ENCODE measurements at places on chromosomes 11 and 22.

DNA sequence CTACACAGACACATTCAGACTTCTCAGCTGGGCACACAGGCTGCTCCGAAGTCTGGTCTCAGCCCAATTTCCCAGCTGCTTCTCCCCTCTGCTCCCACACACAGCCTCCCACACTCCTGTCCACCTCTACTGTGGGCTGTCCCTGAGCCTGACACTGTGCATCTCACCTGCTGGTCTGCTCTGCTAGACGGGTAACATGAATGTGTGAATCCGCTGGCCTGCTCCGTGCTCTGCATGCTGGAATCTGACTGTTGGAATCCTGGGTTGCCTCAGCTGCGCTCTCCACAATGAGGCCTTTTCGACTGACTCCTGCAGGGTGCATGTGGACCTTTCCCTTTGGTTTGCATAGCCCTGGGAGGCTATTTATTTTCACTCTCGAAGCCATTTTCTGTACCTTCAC is 489.5 kb upstream of the B3GAT1 start:
- no peak for DNase-seq

GRCh38 chr11:36239636-36240035 is 49.6 kb downstream of the COMMD9 start:
- DNase-seq: no peak

DNA sequence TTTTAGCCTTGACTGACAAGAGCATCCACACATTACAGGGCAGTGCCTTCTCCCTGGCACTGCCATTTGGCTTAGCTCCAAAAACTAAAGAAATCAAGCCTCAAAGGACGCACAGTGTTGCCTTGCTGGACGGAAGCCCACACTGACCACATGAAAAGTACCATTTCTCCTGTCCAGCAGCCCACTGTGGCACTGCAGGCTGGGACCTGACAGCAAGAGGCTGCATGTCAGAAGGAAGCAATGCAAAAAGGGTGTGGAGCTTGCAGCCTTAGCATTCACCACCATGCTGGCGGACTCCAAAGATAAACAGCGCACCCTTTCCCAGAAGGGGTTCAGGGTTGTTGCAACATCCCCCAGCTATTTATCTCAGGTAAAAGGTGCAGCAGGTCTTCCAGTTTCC is 109.3 kb upstream of the BMAL1 start:
- DNase-seq: no peak

DNA sequence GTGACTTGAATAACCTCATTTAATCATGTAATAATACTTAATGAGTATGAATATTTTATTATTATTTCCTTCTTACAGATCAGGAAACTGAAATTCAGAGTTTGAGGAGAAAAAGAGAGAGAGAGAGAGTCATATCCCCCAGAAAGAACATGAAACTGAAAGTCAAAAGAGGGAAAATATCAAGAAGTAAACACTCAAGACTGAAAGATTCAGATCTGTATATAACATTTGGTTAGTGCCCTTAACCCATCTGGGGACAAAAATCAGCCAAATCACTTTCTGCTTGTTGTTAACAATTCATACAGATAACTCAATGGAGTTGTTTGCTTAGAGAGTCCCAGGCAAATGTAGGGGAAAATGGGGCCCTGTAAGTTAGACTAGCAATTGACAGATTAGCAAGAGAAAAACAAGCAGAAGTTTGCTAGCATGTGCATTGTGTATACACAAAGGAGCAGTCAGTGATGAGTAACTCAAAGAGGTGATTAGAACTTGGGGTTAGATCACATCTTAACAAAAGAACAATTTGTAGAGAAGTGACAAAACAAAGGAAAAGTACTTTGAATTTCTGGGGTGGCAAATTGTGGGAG is 25.9 kb upstream of the MMP13 start:
- peak; percentile 10 for DNase-seq

GRCh38 chr22:48347311-48347710 is 1480.4 kb downstream of the BRD1 start:
- no peak for DNase-seq

GRCh38 chr11:45988921-45989320 is 66.5 kb downstream of the LARGE2 start:
- DNase-seq: no peak

DNA sequence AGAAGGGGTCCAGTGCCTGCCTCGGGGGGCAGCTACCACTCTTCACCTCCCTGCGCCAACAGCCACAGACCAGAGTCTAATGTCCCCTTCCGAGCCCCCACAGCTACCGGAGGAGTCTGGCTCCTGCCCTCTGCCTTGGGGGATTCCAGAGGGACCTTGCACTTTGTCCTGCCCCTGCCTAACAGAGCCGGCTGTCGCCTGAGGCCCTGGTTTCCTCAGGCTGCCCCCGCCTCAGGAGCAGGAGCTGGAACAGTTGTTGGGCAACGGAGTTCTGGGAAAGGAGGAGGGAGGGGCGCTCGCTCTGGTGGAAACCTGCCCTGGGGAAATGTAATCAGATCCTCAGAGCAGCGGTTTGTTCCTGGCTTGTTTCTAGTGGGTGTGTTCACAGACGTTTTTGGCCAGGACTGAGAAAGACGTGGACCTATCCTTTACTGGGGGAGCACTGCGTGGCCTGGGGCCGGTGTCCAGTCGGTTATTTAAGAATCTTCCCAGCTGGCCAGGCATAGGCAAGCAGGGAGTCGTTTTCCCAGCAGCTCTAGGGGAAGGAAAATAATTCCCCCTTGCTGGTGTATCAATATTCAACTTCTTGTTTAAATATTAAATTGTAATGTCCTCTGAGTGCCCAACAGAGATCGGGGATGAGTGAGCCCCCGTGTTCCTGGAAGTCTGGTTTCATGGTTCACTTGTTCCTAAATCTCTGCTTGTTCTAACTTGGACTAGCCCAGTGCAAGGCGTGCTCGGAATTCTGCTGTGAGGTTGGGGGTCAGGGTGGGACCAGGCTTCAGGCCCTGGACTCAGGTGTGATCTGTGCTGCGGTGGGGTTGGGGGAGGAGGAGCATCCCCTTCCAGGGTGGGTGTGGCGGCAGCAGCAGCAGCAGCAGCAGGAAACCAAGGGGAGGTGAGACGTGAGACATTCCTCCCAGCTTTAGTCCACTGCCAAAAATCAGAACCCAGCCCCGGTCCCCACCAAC is 32.1 kb downstream of the A4GALT start:
- DNase-seq: no peak

DNA sequence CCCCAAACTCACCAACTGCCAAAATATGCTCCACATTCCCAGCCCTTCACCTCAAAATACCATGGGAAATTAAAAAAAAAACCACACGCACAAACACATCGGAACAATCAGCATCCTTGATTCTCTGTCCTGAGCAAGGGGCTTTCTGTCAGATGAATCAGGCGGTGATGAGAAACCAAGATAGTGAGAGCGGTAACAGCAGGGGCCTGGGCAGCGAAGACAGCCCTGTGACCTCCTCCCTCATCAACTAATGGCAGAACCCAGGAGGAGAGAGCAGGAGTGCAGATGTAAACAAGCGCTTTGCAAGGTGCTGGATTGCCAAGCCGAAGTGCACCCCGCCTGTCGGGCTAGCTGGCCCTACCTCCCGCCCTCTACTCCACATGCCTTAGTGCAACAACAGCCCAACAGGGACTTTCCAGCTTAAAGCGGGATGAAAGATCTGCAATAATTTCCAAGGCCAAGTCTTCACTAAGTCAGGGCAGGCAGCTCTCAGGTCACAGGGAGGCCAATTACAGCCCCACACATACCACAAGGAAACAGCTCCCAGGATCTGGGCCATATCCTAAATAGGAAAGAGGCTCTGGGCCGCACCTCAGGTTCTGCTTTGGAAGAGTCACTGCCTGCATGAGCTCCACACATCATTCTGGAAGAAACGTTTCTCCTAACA is 72.2 kb upstream of the BID start:
- no peak for DNase-seq

- no peak for DNase-seq
Observed at GRCh38 chr22:38177926-38178604, 3.6 kb downstream of the PLA2G6 start.

DNA sequence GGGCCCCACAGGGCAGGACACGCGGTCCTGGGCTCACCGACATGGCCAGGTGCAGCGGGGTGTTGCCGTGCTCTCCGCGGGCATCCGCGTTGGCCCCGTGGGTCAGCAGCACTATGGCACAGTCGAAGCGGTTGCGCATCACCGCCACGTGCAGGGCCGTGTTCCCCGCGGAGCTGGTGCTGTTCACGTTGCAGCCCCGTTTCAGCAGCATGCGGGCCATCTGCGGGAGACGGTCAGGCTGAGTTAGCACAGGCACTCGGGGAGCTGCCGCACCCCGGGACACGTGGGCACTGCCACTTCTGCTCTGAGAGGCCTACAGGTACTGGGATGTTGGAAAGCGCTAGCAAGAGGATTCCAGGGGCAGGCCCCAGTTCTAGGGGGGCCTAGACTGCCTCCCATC is 22.3 kb upstream of the BAIAP2L2 start:
- DNase-seq: no peak

GRCh38 chr11:115944596-115944995 is 440.4 kb upstream of the CADM1 start:
- DNase-seq: no peak

DNA sequence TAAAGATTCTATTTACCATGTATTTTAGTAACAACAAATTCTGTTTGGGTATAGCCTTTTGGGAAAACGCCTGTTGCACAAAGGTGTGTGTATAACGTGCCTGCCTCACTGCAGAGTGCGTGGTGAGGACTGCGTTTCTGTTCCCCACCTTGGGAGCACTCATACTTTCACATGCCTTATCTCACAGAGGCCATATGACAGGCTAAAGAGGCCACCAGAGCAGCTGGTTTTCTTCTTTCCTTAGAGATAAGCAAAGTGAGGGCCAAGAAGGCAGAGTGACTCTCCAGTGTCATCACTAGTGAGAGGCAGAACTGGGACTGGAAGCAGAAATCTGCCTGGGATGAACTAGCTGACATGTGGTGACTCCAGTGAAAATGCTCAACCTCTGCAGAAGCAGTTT is 369.2 kb upstream of the NARS2 start:
- DNase-seq: no peak

DNA sequence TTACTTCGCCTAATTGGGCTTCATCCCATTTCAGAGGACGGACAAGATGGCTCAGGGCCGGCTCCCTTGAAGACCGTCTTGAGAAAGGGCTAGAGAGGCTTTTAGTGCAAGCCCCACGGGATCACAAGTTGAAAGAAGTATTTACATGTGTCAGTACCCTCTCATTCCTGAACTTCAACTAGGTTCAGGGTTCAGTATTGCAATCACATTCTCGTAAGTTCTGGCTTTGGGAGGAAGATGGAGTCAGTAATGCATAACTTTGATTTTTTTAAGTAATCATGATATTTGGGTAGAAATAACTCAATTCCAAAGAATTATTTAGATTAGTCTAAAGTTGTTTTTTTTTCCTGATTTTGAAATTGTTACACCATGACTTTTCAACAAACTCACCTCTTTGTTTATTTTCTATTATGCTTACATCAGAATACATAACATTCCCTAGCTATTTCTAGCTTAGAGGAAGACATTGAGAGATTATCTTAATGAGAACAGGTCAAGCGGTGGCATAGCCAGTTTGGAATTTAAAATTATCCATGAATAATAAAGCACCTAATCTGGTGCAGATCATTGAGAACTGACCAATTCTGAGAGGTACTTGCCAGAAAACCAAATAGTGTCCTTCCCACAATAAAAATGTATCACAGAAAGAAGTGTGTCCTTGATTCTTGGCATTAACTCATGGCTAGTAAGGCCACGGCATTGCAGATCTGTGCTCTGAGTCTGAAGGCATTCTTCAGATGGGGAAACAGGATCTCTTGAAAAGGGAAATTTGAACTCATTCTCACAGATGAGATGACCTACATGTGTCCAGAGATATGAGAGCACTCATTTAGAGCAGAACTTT is 92.1 kb upstream of the BLID start:
- no peak for DNase-seq

GRCh38 chr11:14342906-14343305 is 16.1 kb downstream of the RRAS2 start:
- no peak for DNase-seq

- no peak for DNase-seq
Observed at GRCh38 chr11:58659910-58660570, 37.6 kb downstream of the CNTF start.

GRCh38 chr11:39363571-39363970 is 2095.9 kb downstream of the LRRC4C start:
- DNase-seq: no peak

GRCh38 chr11:27188696-27189095 is 148.1 kb downstream of the BBOX1 start:
- DNase-seq: no peak

- DNase-seq: peak; percentile 37
Observed at GRCh38 chr11:73520353-73521061, 77.4 kb downstream of the FAM168A start.

DNA sequence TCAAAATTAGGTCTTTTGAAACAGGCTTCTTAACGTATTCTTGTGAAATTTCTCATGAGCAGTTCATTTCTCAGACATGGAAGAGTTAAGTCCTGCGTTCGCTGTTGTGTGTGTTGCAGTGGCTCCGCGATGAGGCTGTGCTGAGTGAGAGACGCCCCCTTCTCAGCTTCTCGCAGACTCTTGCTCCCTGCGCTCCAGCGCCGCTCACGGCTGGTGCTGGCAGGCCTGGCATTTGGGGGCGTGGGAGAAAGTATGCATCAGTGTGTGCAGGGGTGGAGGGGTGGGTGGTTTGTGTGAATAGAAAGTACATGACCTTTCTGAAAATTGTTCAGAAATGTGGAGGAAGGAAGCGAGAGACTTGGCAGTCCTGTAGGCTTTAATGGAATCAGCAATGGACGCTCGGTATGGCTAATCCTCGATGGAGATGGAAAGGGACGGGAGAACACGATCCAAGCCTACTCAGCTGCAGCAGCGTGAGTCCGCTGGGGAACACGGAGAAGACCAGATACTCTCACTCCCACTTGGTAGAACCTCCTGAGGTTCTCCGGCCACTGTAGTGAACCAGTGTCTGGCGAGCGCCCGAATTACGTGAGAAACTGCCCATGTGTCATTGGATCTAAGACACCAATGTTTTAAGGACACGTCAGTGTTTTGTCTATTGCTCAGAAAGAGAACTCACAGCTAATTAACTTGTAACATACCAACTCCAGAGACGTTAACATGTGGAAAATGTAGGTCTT is 5.9 kb downstream of the TAB1 start:
- DNase-seq: no peak

- DNase-seq: no peak
Observed at GRCh38 chr11:44313761-44314489, 4.0 kb upstream of the ALX4 start.

DNA sequence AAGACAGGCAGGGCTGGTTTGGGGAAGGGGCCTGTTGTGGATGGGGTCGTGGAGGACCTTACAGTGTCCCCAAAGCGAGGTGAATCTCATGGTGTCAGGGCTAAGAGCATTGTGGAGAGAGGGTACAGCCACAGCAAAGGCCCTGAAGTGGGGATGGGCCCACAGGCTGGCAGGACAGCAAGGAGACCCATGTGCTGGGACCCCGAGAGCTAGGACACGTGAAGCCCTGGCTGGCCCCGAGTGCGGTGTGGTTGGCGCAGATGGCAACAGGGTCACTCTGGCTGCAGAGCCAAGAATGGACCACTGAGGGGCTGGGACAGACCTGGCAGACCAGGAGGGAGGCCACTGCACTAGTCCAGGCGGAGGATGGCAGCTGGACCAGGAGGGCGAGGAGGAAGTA is 30.0 kb upstream of the KCNQ1OT1 start:
- no peak for DNase-seq
